ENCODE measurements at places on chromosomes 12 and 14.
A peak's percentile ranks its signal among the peaks of the same experiment; 100 is the strongest.

- no peak for DNase-seq
These were observed 279.0 kb downstream of the GRIN2B start for GRCh38 chr12:13702381-13702780.

GRCh38 chr12:100169345-100169744 is 26.7 kb upstream of the BLTP3B start:
- DNase-seq, result no peak

GRCh38 chr12:94532490-94533422 is 73.1 kb upstream of the CEP83 start:
- peak; percentile 18 for DNase-seq

- peak; percentile 43 for DNase-seq
These were observed 12.5 kb downstream of the ISM2 start for GRCh38 chr14:77485901-77486678.

GRCh38 chr12:2267703-2268470 is 215.1 kb downstream of the CACNA1C start:
- no peak for DNase-seq

DNA sequence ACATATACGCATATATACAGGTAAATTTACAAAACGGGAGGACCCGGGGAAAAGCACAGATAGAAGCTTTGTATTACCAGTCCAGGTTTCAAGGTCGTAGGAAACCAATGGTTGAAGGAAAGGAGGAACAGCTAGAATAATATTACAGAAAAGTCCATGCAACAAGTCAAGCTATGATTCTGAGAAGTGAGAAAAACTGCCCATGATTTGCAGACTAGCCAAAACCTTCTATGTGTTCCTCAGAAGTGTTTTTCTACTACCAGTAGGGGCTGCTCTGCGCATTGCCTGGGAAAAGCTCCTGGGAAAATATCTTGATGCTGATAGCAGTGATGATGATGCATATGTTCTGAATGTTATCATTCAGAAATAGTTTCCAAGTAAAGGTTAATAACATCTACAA is 2.2 kb downstream of the PDZRN4 start:
- DNase-seq, result no peak

GRCh38 chr12:92139634-92140150 is 6.0 kb downstream of the BTG1 start:
- DNase-seq, result no peak

DNA sequence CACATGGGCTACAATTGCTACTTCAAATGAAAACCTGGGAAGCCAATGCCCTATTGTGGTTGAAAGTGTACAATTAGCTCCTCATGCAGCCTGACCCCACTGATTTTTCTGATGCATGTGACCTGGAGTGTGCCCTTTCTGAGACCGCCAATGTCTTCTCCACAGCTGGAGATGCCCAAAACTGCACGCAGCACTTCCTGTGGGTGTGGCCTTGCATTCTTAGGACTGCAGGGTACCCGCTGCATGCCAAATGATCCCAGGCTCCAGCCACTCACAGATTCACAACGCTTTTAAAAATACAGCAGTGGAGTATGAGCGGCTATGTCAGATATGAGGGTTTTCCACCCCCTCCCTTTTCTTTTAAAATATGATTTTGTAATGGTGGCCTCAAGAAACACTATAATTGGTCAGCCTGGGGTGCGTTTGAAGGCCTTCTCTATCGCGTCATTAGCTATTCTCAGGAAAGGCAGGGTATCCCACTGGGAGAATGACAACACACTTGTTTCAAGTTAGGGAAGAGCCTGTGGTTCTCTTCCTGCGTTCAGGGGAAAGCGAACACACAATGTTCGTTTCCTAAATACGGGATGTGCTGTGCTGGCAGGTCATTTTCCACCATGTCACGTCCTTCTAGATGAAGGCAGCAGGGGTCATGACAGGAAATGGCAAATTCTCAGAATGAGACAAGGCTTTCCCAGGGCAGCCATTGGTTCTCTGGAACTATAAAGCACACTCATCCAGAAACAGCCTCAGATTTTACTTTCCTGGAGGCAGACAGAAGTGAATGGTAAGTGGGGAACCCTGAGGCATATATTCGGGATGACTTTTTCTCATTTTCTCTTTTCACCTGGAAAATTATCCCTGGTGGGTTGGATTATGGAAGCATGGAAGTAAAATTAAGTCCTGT is at the start of gene APOLD1:
Gene APOLD1 (plus strand): TSS at position 749 of the 904 bp plus-strand sequence. CDS start 33 bp downstream, at position 782.
- DNase-seq, result no peak

DNA sequence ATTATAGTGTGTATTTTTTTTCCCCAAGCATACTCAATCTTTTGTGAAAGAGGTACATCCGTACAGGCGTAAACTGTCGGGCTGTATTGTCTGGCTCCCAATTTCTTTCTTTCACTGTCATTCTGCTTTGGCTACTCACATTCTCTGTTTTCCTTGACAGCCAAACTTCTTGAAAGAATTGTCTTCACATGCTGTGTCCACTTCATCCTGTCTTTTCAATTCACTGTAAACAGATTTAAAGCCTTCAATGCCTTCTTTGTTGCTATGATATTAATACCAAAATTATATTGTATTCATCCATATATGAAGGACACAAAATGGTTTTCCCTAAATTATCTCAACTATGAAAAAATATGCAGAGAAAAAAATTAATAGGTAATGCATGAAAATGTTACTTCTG is 6.0 kb upstream of the ATP23 start:
- no peak for DNase-seq

GRCh38 chr14:96051642-96052540 is 12.7 kb downstream of the C14orf132 start:
- no peak for DNase-seq

- no peak for DNase-seq
These were observed 16.1 kb upstream of the GNG2 start for GRCh38 chr14:51844081-51844881.

- no peak for DNase-seq
These were observed 13.3 kb upstream of the EIF4B start for GRCh38 chr12:52992699-52993557.

GRCh38 chr14:77950371-77951063 is 150.6 kb downstream of the ADCK1 start:
- DNase-seq, result no peak

- no peak for DNase-seq
These were observed 86.7 kb downstream of the NCOR2 start for GRCh38 chr12:124480469-124481256.
